ENCODE measurements at places on chromosomes 2 and 18.

- no peak for DNase-seq
Observed at GRCh38 chr2:134433469-134433868, 179.6 kb downstream of the MGAT5 start.

DNA sequence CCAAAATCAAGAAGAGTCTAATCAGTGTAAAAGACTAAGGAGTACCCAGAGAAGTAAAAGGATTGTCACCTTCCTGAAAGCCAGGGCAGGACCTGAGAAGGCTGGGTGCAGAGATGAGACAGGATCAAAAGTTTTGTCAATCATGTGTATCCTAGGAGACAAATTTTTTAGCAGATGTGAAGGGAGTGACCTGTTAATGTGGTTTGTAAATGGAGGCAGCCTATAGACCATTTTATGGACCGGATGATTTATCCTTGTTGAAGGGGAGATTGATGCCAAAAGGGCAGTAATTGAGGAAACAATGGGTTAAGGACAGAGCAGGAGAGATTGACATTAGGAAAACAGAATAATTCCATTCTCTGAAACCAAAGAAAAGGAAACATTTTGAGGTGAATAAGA, 813 bp downstream of the NDC80 start:
- DNase-seq, result no peak

- no peak for DNase-seq
Observed at GRCh38 chr2:74093426-74093825, 54.3 kb downstream of the BOLA3 start.

DNA sequence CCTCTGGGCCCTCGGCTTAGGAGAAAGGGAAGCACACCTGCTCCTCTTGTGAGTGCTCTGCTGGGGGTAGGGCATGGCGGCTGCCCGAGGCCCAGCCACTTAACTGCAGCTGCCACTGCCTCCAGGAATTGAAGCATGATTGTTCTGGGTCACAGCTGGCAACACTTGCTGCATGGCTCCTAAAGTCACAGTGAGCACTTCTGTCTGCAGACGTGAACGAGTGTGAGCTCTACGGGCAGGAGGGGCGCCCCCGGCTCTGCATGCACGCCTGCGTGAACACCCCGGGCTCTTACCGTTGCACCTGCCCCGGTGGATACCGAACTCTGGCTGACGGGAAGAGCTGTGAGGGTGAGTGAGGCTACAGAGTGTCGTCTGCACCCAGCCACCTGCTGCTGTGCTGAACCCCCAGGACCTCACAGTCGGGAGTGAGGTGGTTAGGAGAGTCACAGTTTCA, 44.4 kb downstream of the FBLN7 start:
- DNase-seq, result peak; percentile 74

DNA sequence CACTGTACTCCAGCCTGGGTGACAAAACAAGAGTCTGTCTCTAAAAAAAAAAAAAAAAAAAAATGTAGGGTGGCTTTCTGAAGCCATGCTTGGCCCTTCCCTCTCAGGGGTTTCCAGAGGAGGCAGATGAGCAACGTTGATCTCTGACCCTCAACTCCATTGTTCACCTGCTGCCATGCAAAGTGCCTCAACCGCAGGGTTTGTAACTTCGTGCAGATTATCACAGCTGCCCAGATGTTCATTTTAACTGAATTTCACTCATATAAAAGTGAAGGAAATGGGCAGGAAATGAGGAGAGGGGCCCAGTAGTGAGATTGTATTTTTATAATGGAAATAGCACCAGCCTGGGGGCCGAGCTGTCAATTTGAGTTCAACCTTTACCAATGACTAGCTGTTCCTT, 14.9 kb upstream of the B3GNT2 start:
- DNase-seq, result no peak

- no peak for DNase-seq
Observed at GRCh38 chr2:233973786-233974185, 56.6 kb downstream of the TRPM8 start.

GRCh38 chr2:24723665-24724064, 69.5 kb downstream of the PTRHD1 start:
- no peak for DNase-seq
